Posterior vena cava (tissue), 2 donors: ENCODE measurements at places on chromosomes 16 and 17. TPM values are rescaled to one million over a fixed set of nuclear protein-coding genes. Genes with fewer than 3 reads are reported as not detected.

GRCh38 chr17:13421581-13422130 is 180.1 kb downstream of the HS3ST3A1 start:
- DNase-seq: no peak

GRCh38 chr17:18117982-18118975 is 9.7 kb downstream of the MYO15A start:
- DNase-seq: no peak

DNA sequence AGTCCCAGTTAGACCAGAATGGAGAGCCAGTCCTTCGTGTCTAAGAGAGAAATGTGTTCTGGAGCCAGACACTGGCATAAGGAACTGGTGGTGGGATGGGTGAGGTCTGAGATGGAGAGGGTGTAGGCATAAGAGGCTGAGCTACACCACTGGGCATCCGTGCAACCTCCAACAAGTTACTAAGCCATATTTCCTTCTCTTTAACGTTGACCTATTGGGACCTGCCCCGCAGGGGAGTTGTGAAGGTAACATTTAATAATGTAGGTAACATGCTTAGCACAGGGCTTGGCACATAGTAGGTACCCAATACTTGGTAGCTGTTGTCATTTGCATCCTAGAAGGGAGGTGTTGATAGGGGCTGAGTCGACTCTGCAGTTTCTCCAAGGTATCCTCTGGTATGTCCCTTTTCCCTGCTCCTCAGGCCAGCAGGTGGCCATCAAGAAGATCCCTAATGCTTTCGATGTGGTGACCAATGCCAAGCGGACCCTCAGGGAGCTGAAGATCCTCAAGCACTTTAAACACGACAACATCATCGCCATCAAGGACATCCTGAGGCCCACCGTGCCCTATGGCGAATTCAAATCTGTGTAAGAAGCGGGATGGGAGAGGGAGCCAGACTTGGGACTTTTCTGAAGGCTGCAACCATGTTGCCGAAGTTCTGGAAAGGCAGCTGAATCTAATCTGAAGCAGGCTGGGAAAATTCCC is 1.2 kb downstream of the MAPK7 start:
- DNase-seq: peak; percentile 46

GRCh38 chr17:8339540-8339939 is at the start of gene ODF4:
TSS of gene ODF4 (plus strand) at chr17:8339840. CDS start at chr17:8340052, 212 bp downstream.
- no peak for DNase-seq

DNA sequence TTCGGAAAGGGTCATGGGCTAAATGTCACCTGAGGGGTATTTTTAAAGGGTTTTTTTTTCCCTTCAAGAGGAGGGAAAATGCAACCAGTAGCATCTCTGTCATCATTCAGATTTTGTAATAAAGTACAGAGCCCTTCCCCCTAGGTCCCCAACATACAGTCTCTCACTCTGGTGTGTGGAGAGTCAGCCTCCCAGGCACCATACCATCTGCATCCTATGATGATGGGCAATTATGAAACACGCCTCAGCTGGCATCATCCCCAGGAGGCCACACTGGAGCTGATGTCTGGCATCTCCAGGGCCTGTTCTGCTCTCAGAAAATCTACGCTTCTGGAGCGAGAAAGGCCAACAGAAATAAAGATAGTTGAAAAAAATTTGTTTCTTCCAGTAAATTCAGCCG is 32.0 kb downstream of the TBX4 start:
- no peak for DNase-seq

GRCh38 chr16:64184156-64184555 is 937.7 kb downstream of the CDH11 start:
- DNase-seq: no peak

- DNase-seq: peak; percentile 99
Observed at GRCh38 chr17:45060797-45061605, at the start of gene NMT1. TSS of gene NMT1 (plus strand) at chr17:45061317. CDS start at chr17:45061330, 13 bp downstream.

DNA sequence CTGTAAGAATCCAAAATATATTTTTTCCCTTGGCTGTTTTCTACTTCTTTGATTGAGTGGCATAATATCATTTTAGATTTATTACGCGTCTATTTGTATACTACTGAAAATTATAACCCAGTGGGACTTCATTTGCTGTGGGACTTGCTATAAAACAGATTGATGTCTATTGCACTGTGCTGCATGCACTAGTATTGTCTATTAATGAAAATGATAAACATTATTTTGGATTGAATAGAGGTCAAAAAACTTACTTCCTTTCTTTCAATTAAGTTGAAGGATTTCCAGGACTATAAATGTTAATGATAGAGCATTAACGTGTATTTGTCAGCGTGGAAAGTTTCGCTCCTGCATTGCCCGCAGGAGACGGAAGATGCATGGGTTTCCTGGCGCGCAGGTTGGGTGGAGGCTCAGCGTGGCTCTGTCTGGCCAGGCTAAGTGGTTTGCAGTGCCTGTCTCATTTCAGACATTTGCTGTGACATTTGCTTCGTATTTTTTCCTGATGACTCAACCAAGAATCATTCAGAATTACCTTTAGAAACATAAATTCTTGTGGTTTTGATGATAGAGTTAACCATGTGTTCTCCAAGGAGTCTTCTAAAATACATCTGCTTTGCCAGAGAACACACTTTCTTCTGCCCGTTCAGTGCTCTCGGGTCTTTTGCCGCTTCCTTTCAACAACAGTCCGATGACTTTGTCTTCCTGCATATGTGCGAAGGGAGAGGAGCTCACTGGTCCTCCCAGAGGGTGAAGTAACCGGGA is 216.7 kb downstream of the RPTOR start:
- peak; percentile 50 for DNase-seq

GRCh38 chr17:29642171-29642611 is 19.5 kb upstream of the CORO6 start:
- DNase-seq: no peak

- no peak for DNase-seq
Observed at GRCh38 chr17:80393961-80394360, 21.0 kb upstream of the ENDOV start.

DNA sequence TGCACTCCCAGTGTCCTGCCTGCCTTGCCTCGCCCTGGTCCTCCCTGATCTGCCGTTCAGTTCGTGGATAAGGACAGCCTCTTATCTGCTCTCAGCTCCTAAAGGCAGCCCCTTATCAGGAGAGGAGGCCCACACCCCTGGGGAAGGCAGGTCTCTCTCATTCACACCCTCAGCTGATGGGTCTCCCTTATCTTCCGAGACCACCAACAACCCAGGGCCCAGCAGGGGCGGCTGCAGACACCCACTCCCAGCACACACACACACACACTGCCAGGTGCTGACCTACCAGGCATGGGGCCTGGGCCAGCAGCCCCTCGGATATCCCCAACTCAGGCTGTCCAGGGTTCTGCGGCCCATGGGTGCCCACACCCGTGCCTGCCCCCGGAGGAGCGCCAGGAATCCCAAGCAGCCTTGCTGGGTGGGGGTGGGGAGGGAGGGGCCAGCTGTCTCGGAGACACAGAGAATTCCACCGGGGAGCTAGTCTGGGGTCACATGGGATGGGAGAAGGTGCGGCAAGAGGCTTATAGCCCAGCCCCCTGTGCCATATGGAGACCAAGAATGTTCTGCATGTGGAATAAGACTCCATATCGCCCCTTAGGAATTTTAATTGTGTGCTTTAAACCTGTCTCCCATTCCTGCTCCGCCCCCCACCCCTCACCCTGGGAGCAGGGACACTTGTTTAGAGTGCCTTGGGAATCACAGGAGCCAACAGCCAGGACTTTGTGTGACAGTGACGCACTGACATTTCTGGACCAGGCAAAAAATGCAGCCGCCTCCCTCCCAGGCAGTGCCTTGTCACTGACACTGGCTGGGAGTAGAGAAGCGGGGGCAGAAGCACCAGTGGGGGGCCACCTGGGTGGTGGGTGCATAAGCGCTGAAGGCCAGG is 41.9 kb upstream of the EMP2 start:
- no peak for DNase-seq

DNA sequence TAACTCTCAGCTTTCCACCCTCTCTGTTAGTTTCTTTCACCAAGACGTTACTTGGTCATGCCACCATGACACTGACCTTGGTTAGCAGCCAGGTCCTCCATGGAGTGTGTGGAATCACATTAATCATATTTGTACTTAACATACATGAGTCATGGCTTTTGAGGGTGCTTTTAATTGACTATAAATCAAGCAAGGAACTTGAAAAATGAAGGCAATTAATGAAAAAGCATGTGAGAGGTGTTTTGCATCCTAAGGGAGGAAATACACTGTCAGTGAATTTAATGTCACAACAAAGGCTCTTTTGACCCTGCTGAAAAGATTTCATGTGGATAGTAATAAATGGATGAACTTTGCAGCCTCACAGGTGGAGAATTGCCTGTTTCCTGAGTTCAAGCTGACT is 240.7 kb downstream of the CDH13 start:
- DNase-seq: no peak

DNA sequence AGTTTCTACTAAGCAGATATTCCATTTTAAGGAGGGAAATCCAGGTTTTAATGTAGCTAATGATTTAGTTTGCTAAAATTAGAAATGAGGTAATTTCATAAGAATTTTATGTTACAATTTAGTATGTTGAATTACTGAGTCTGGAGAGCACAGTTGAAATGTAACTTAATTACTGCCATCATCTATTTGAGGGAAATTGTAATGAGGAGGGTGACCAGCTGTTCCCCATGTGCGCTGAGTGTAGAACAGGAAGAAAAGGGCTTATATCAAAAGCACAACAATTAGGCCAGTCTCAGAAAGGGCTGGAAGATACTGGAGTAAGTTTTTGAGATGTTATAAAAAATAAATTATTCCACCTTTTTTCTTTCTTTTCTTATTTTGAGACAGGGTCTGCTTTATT is 735.1 kb upstream of the GOT2 start:
- DNase-seq: no peak

DNA sequence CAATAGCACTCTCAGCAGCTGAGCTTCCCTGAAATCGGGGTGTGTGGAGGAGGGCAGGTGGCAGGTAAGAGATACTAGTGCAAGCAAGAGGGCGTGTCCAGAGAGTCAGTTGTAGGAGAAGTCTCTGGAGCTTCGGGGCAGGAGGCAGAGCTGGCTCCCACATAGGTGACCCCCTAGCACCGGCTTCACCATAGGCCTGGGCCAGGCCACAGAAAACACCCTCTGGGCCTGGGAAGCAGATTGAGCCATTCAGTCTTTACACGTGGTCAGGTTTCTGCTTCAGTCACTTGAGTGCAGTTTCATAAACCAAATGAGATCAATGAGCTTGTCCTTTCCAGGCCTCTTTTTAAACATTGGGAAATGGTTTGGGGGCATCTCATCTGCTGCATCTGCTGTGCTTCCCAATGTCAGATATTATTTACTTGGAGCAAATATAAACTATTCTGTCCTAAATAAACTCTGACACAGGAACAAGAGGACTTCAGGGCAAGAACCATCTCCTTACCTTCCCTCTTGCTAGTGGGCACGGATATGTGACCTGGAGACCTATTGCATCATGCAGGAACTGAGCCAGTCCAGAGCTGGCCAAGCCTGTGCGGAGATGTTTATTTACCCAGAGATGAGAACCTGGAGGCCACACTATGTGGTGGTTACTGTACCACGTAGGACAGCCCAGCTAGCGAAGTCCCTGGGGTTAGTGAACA is 16.1 kb downstream of the CCR7 start:
- DNase-seq: peak; percentile 82

DNA sequence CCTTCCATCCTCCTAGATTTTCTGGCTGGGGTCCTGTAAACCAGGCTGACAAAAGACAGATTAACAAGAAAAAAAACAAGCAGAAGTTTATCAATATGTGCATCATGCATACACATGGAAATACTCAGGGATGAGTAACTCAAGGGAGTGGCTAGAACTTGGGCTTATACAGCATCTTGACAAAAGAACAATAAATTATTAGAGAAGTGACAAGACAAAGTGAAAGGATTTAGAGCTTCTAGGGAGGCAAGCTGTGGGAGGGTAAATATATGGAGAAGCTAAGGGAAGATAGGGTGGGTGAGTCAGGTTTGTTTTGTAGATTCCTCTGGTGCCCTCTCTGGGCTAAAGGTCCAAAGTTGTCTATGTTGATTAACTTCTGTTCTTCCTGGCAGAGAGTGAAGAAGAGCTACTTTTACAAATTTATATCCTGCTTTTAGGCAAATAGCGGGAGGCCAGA is 48.0 kb upstream of the NDRG4 start:
- DNase-seq: no peak

- DNase-seq: peak; percentile 93
Observed at GRCh38 chr16:65315081-65315780, 193.4 kb upstream of the CDH11 start.

DNA sequence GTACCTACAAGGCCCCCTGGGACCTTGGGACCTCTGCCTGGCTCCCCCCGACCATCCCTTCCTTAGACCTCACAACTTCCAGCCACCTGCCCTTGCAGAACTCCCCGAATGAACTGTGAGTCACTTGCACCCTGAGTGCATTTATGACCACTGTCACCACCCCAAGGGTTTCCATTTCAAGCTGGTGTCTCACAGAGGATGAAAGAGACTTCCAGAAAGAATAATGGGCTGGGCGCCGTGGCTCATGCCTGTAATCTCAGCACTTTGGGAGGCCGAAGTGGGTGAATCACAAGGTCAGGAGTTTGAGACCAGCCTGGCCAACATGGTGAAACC is 124.5 kb upstream of the CIBAR2 start:
- no peak for DNase-seq

DNA sequence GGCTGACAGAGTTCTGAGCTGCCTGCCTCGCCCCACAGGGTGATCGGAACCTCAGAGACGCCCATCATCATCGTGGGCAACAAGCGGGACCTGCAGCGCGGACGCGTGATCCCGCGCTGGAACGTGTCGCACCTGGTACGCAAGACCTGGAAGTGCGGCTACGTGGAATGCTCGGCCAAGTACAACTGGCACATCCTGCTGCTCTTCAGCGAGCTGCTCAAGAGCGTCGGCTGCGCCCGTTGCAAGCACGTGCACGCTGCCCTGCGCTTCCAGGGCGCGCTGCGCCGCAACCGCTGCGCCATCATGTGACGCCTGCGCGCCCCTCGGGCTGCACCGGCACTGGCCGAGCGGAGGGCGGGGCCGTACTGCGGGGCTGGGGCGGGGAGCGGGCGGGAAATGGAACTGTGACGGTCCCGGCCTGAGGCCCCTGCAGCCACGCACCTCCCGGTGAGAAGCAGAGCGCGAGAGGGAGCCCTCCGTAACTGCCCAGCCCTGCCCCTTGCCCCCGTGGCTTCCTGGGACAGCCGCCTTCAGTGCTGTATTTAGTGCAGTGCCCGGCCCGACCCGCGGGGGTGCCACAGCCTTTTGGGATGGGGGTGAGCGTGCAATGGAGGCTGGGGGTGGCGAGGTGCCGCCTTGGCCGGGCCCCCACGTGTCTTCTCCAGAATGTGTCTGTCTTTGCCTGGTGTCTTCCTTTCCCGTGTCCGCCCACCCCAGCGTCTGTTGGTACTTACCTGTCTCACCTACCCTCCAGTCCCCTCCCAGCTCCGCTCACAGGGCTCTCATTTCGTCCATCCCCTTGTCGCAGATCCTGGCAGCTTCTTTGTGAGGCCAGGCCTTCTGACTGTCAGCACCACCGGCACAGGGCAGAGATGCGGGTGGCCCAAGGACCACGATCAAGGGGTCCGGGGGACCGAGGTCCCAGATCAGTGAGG is 9.8 kb downstream of the RASL10B start:
- DNase-seq: peak; percentile 81

GRCh38 chr16:191831-192230 is 11.6 kb downstream of the HBQ1 start:
- no peak for DNase-seq

The MYH3 gene
- total RNA-seq: 19.9 TPM

The RCVRN gene
- total RNA-seq: 0.74 TPM

The FBXO31 gene
- 58.5 TPM for total RNA-seq

The TMEM100 gene
- total RNA-seq: 15.1 TPM

The ETV4 gene
- total RNA-seq: 0.48 TPM

The PRKCB gene
- 17.5 TPM for total RNA-seq

The ZNF469 gene
- total RNA-seq: 6.2 TPM

The KRT9 gene
- not detected for total RNA-seq

The CARD14 gene
- total RNA-seq: not detected

The ABCC12 gene
- total RNA-seq: not detected

The CSH1 gene
- total RNA-seq: not detected

The ITGA3 gene
- total RNA-seq: 56.3 TPM

The SPATA22 gene
- 0.28 TPM for total RNA-seq
